ENCODE measurements at places on chromosomes 1 and 21. TPM values are rescaled to one million over a fixed set of nuclear protein-coding genes. Genes with fewer than 3 reads are reported as not detected.

KPRP gene
- not detected for total RNA-seq

DNA sequence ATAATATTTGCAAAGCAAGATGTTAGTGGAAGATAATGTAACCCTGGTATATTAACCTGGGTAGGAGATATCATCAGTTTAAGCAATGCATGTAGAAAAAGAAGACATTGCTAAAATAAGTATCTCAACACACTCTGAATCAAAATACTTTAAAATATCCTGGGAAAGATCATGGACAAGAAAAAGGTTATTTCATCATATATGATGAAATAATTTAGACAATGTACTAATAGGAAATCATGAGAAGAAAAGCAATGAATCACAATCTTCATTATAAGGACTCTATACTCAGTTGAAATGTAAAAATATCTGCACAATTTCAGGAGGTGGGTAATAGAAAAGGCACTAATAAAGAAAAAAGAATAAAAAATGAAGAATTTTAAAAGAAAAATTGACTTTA lies 158.8 kb downstream of the KCNT2 start:
- no peak for DNase-seq

DNA sequence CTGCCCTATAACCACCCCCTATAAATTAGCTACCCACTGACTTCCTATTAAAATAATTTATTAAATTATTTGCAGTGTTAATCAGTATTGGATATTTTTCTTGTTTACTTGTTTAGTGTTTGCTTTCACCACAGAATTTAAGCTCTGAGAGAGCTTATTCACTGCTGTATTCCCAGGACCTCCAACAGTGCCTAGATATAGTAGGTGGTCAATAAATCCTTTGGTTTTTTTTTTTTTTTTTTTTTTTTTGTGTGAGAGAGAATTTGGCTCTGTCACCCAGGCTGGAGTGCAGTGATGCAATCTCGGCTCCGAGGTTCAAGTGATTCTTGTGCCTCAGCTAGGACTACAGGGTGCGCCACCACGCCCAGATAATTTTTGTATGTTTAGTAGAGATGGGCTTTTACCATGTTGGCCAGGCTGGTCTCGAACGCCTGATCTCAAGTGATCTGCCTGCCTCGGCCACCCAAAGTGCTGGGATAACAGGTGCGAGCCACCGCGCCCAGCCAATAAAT lies 1.1 kb upstream of the OSBPL9 start:
- no peak for DNase-seq

DNA sequence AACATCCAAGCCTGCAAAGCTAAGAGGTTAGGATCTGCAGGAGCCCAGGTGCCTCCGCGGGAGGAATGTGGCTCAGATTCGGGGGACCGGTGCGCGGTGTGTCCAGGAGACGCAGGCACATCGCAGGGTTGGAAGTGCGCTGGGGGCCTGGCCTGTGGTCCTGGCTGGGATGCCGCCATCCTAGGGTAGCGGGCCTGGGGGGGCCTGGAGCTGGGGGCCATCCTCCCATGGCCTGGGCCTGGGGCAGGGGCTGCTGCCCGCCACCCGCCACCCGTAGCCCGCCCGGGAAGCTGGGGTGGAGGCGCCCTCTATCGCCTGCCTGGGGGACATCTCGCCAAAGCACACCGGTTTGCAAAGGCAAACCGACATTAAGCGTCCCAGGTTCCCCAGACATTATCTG lies 170.6 kb upstream of the ARHGEF16 start:
- DNase-seq, result peak; percentile 83

- no peak for DNase-seq
Observed at GRCh38 chr1:198904321-198904720, 265.5 kb downstream of the PTPRC start.

DNA sequence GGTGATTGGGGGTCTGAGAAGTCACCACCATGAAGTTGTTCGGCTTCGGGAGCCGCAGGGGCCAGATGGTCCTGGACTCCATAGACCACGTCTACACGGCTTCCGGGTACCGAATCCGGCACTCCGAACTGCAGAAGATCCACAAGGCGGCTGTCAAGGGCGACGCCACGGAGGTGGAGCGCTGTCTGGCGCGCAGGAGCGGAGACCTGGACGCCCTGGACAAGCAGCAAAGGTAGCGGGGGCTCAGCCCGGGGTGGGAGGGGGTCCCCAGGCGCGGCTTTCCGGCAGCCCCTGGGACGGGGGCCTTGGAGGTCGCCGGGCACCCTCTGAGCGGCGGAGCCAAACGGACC lies 146.5 kb downstream of the LIPI start:
- DNase-seq, result no peak

TMEM200B gene
- total RNA-seq, result 0.82 TPM

GRCh38 chr1:61782771-61783170 lies 40.5 kb downstream of the PATJ start:
- no peak for DNase-seq

DNA sequence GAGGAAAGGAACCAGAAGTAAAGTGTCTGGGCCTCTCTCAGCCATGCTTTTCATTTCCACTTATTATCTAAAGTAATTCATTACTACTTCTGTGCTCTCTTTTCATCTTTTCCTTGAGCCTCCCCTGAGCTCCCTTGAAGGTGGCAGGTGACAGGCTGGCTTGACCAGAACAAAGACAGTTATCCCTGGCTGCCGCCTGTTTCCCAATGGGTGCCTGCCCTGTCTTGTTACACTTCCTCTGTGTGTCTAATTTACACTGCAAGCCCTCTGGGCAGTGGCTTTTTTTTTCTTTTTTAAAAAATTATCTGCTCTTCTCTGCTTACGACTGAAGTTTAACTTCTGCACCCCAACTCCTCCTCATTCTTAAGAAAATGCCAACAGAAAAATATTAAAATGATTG lies 113.4 kb downstream of the NGF start:
- no peak for DNase-seq

GRCh38 chr1:22350171-22350923 lies 101.3 kb upstream of the ZBTB40 start:
- DNase-seq, result peak; percentile 21

GRCh38 chr1:246160905-246161304 lies 346.2 kb downstream of the SMYD3 start:
- DNase-seq, result no peak

Data from frontal cortex (tissue), 4 donors.